Activated T-helper 2 cell treated with anti-CD3 and anti-CD28 coated beads, Interferon-gamma antibody, Interleukin-2, Interleukin-4, amounts not matched to agents 10 μg/mL and 5 μg/mL and 100 μg/mL, durations not matched to agents 14 hours and 24 hours and 36 hours (primary cell): ENCODE measurements at places on chromosomes 7 and 10. TPM values are rescaled to one million over a fixed set of nuclear protein-coding genes. Genes with fewer than 3 reads are reported as not detected.

Gene TEX36
- not detected in 2 replicates for total RNA-seq

DNA sequence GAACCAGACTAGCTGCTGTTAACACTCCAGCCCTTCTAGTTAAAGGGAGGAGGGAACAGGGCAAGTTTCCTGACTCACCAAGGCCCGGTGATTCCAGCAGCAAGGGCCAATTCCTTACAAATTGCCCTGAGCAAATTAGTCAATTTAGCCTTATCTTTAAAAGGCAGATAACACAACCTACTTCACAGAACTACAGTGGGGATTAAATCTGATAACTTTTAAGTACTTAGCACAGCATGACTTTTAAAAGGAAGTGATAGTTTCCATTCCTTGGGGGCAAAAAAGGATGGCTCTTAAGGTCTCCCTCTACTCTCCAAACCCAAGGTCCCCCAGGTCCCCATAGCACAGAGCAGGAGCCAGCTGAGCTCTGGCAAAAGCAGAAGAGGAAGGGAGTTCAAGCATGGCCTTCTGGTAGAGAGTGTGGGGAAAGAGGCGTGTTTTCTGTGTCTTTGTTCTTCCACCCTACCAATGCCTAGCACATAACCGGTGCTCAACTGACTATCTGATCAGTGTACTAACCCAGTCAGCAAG, 4.0 kb downstream of the CDCA7L start:
- H3K4me1 ChIP-seq: peaks cover 61% of the 10 kb centered on the region
- peak overlapping the region; percentile 44 for H3K4me3 ChIP-seq
- peaks cover 44% of the 10 kb centered on the region for H3K36me3 ChIP-seq
- H3K27me3 ChIP-seq: peaks cover under 1% of the 10 kb centered on the region

Gene GTPBP10
- total RNA-seq: 29.3 and 32.0 TPM in 2 replicates

GRCh38 chr7:5690931-5691473, 90.5 kb downstream of the RNF216 start:
- H3K4me3 ChIP-seq: no peak overlapping the region
- H3K36me3 ChIP-seq: peaks cover 43% of the 10 kb centered on the region
- no peaks in the 10 kb centered on the region for H3K27me3 ChIP-seq
- no peak for DNase-seq

Gene TFPI2
- not detected in 2 replicates for total RNA-seq

Gene LRRC18
- not detected in 2 replicates for total RNA-seq

Gene TRPV6
- total RNA-seq: 0.07 TPM in 1 of 2 replicates, not detected in the other

Gene NUB1
- total RNA-seq: 49.2 and 57.0 TPM in 2 replicates

DNA sequence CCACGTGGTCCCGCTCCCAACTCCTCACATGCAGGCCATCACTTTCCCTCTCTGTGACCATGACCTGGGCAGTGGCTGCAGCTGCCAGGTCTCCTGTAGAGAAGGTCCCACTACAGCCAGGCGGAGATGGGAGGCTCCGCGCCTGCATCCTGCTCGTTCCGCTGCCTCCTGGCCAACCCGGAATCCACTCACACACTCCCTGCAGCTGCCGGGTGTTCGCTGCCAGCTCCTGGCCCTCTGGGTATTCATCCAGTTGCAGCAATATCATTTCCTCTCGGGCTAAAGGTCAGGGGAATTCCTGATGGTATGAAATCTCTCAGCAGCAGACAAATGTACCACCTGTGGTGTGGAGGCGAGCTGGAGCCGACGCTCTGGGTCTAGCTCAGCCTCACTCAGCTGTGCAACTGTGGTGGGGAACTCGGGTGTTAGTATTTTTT, 65.7 kb downstream of the TLL2 start:
- DNase-seq: no peak
- no peak overlapping the region for H3K27ac ChIP-seq
- H3K27me3 ChIP-seq: no peaks in the 10 kb centered on the region
- no peak overlapping the region for H3K4me3 ChIP-seq
- H3K36me3 ChIP-seq: no peaks in the 10 kb centered on the region
- H3K4me1 ChIP-seq: no peaks in the 10 kb centered on the region

DNA sequence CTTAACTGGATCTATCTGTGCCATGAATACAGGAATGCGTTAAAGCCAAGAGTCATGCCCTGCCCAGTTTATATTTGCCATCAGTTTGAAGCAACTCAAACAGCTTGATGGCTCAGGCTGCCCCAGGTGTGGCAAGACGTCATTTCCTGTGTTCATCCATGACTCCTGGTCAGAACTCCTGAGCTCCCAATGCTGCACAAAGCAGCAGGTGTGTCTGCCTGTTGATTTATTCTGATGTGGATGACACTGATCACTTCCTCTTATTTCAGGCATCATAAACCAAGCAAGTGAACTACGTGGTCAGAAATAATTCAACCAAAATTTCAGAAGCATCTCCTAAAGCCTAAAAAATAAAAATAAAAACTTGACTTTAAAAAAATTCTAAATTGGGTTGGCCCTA, 68.5 kb downstream of the EZH2 start:
- peaks cover 3% of the 10 kb centered on the region for H3K4me1 ChIP-seq
- H3K27ac ChIP-seq: no peak overlapping the region
- DNase-seq: no peak
- no peak overlapping the region for H3K4me3 ChIP-seq
- H3K36me3 ChIP-seq: peaks cover 87% of the 10 kb centered on the region
- no peaks in the 10 kb centered on the region for H3K27me3 ChIP-seq

GRCh38 chr7:151579644-151580043, 59.9 kb upstream of the RHEB start:
- peaks cover 4% of the 10 kb centered on the region for H3K36me3 ChIP-seq
- H3K4me1 ChIP-seq: no peaks in the 10 kb centered on the region
- no peak overlapping the region for H3K27ac ChIP-seq
- DNase-seq: no peak
- H3K27me3 ChIP-seq: no peaks in the 10 kb centered on the region

DNA sequence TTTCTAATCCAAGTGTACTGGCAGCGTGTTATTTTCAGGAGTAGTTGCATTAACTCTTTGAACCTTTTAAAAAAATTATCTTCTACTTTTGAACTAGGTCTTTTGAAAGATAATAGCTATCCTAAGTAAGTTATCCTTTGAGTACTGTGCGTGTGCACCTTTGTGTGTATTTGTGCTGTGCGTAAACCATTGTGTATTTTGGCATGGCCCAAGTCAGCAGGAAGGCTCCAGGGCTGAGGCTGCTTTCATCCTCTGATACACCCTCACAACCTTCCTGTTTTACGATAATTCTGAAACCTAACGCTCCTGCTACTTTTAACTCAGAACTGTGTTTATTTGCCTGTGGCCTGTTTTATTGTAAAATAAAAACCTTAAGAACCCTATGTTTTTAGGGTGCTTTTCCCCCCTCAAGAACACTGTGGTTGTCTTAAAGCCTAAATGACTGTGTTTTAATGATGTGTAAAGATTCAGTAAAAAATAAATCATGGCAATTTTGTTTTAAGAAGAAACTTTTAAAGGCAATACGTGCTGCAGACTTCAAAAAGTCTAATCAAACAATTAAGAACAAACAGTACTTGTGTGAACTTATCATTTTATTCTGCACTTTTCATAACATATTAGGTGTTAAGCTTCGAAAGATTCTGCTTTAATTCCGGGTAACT, 57.5 kb downstream of the HDAC9 start:
- no peaks in the 10 kb centered on the region for H3K4me1 ChIP-seq
- DNase-seq: no peak
- no peak overlapping the region for H3K27ac ChIP-seq
- H3K27me3 ChIP-seq: no peaks in the 10 kb centered on the region
- H3K36me3 ChIP-seq: no peaks in the 10 kb centered on the region

- H3K27ac ChIP-seq: no peak overlapping the region
- H3K27me3 ChIP-seq: no peaks in the 10 kb centered on the region
- H3K36me3 ChIP-seq: no peaks in the 10 kb centered on the region
- no peaks in the 10 kb centered on the region for H3K4me1 ChIP-seq
- H3K4me3 ChIP-seq: no peak overlapping the region
- no peak for DNase-seq
Observed at GRCh38 chr7:37598824-37599223, 84.7 kb upstream of the GPR141 start.

Gene NOBOX
- not detected in 2 replicates for total RNA-seq

- H3K4me1 ChIP-seq: peaks cover 16% of the 10 kb centered on the region
- H3K4me3 ChIP-seq: no peak overlapping the region
- H3K36me3 ChIP-seq: peaks cover 43% of the 10 kb centered on the region
- DNase-seq: no peak
- no peak overlapping the region for H3K27ac ChIP-seq
Observed at GRCh38 chr10:188546-188945, 53.3 kb downstream of the ZMYND11 start.
